ENCODE measurements at places on chromosomes 16 and 17. TPM values are rescaled to one million over a fixed set of nuclear protein-coding genes. Genes with fewer than 3 reads are reported as not detected.

- no peak for DNase-seq
Observed at GRCh38 chr17:71237903-71238538, 882.8 kb upstream of the SOX9 start.

GRCh38 chr16:23893986-23894385 is 58.2 kb downstream of the PRKCB start:
- no peak for DNase-seq

DNA sequence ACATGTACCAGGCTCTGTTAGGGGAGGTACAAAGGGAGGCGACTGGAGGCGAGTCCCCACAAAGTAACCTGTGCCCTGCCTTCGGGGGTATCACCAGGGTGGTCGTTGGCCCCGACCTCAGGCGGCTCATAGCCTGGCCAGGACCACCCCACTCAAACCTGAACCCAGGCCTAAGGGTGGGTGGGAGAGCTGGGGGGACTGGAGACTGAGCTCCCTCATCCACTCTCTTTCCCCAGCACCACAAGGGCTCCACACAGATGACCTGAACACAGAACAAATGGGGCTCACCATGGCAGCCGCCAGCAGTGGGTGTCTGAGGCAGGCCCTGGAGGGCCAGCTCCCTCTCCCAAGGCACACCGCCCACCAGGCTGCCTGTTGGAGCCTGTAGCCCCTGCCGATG is 120.6 kb upstream of the TNRC6C start:
- DNase-seq, result no peak

DNA sequence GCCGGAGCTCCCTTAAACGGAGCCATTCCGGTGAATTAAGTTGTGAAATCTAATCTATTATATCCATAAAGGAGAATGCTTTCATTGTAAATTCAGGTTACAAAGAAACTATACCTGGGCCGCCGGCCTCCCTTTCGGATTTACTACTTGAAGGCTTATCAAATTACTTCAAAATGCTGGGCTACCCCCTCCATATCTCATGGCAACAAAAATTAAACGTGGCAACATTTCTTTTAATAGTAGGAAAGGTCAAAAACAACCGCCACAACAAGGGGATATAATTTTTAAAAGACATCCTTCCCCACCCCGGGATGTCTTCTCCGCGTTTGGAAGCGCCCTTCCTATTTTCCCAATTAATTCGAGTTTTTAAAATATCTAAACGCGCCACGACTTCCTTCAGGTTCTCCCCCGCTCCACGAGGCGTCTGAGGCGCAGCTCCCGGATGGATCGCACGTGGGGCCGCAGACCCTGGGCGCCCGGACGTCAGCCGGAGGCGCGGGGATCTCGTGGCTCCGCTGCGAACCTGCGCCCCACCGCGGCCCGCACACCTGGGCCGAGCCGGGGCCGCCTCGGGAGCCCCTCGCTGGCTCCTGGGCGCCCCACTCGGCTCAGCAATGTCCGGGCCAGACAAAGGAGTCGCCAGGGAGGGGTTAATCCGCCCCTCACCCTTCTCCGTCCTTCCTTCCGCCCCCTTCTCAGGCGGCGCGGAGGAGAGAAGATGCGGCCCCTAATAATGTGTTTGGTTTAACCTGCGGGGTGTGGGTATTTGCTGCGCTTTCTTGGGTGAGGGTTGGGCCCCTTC is 47.4 kb upstream of the SLC38A10 start:
- DNase-seq, result no peak

- DNase-seq, result no peak
Observed at GRCh38 chr16:65377195-65377594, 255.3 kb upstream of the CDH11 start.

GRCh38 chr16:72963533-72964315 is 84.2 kb downstream of the ZFHX3 start:
- DNase-seq, result no peak

DNA sequence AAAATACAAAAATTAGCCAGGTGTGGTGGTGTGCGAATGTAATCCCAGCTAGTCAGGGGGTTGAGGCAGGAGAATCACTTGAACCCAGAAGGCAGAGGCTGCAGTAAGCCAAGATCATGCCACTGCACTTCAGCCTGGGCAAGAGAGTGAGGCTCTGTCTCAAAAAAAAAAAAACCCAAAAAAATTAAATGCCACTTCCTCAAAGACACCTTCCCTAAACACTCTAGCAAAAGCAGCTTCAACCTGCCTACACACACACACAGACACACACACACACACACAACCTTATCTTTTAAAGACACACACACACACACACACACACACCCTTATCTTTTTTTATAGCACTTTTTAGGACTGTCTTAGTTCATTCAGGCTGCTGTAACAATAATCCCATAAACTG is 201.7 kb upstream of the PSMD7 start:
- no peak for DNase-seq

- no peak for DNase-seq
Observed at GRCh38 chr17:47145351-47145750, 43.7 kb downstream of the CDC27 start.

GRCh38 chr17:49510059-49510719 is 15.1 kb downstream of the NGFR start:
- DNase-seq, result no peak

- no peak for DNase-seq
Observed at GRCh38 chr17:16947470-16947869, 24.4 kb downstream of the TNFRSF13B start.

DNA sequence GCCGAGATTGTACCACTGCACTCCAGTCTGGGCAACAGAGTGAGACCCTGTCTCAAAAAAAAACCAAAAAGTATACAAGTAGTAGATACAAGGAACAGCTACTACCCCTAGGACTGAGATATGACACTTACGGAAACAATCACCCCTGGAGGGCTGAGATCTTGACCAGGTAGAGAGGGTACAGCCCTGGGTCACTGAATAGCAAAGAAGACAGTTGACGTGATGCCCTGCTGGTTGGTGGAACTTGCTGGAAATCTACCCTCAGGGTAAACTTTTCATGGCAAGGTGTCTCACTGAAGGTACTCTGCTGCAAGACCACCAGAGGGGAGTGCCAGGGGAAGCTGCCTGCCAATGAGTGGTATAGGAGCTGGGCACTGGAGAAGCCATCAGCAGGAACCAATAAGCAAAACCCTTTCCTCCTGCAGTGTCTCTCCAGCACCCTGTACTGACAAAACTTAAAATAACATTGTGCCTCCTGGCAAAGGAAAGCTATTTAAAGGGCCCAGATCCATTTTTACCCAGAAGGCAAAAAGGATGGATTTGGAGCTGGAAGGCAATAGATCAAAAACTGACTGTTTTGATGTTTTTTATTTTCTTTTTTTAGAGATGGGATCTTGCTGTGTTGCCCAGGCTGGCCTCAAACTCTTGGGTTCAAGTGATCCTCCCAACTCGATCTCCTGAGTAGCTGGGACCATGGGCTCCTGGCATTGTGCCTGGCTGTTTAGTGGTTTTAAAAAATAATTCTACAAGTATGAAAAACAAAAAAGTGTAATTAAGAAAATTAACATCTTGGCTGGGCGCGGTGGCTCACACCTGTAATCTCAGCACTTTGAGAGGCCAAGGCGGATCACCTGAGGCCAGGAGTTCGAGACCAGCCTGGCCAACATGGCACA is 11.3 kb upstream of the PDXDC1 start:
- DNase-seq, result no peak

DNA sequence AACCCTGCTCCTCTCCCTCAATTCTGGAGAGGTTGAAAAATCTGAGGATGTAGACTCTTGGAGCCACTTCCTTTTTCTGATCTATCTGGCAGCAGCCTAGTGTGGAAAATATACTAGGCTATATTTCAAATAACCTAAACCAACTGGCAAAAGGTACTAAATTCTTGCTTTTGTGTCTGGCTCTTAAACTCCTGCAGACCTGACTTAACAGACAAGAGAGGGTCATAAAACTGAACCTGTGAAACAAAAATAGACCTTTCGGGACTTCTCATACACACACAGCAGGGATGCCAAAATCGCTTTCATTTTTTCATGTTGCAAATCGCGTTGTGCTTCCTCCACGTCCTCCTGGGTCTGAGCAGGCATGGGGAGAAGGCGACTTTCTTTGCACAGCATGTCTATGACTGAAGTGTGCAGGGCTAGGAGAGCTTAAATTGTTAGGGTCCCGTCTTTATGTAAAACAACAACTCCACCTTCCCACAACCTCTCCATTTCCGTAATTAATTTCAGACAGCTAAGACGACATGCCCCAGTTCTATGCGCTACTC is 520.7 kb upstream of the PSMD7 start:
- DNase-seq, result no peak

GRCh38 chr17:32586666-32587065 is 99.9 kb downstream of the CDK5R1 start:
- no peak for DNase-seq

DNA sequence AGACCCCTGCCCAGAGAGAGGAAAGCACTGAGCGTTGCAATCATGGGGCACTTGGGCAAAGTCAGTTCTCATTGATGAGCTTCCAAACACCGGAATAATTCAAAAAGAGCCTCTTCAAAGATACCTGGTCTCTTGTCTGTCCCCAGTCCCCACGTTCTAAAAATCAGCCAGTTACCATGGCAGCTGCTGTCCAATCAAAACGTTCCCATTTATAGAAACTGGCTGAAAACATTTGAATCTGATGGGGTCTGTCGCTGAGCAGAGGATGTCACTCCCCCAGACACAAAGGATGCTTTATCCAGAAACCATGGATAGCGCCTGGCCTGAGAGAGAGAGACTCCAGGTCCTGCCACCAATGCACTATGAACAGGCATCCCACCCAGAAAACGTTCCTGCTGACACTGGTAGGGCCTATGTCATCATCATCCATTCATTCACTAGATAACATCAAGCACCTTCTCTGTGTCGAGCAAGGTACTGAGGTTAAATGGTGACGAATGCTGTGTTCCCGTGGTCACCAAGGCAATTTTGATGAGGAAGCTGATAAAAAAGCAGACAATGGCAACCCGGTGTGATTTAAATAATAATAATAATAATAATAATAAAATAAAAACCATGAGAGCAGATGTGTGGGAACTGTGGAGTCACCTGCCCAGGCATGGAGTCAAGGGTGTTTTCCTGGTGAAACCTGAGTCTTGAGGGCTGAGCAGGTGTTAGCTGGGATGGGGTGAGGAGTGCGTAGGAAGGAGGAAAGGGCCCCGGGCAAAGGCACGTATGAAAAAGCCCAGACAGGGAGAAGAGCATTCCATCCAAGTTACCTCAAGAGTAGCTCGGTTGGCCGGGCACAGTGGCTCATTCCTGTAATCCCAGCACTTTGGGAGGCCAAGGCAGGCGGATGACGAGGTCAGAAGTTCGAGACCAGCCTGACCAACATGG is 19.0 kb upstream of the CALB2 start:
- DNase-seq, result no peak

DNA sequence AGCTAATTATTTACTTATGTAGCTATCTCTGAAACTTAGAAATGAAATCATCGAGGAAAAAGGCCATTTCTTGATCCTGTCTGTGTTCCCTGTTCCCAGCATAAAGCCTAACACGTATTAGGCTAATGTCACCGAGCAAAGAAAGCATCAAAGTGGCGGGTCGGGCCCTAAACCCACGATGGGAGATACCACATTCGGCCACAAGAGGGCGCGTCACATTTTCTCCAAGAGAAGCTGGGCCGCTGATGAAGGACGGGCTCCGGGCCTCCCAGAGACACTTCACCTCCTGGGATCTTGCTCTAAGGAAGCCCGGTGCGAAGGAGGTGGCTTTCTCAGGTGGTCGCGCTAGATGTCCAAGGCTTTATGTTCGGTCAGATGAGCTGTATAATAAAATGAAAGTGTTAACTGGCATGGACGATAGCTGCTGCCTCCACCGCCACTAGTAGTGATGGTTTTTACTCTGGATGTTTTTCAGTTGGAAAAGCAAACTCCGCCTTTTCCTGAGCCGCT is 853 bp upstream of the PDK2 start:
- peak; percentile 95 for DNase-seq

GRCh38 chr17:82936768-82937171 is 96.9 kb upstream of the ZNF750 start:
- no peak for DNase-seq

- DNase-seq, result peak; percentile 86
Observed at GRCh38 chr17:7856011-7856810, 1.1 kb downstream of the NAA38 start.

DNA sequence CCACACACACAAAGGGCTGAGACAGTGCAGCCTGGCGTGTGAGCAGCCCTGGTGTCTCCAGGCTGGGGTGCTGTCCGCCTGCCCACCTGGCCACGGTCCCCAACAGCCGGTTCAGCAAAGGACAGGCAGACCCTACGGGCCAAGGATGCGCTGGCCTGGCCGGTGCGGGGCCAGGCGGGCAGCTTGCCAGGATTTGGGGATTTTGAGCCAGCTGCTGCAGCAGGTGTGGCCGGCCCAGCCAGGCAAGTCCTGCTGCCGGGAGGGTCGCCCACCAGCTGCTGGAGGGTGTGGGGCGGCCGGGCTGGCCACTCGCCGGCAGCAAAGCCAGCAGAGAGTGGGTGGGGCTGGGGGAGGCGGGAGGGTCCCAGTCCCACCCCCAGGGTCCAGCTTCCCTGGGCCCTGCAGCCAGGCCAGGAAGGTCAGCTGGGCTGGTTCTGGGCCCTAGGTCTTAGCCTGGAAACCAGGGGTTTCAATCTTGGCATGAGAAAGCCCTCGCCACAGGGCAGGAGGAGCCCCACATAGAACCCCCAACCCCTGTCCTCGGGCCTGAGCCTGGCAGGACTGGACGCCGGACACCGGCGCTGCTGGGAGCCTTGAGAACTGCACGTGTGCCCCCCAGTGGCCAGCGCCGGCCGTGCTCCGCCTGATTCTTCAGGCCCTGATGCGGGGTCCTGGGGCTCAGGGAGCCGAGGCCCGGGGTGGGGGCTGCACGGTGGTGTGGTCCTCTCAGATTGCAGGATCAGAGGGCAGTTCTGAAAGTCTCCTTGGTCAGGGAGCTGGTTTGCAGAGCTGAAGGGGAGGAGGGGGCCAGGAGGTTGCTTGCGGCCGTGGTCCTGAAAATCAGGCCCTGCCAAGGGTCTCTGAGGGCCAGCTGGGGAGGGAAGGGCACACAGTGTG is 17.6 kb upstream of the SSTR5 start:
- DNase-seq, result no peak

The P2RX5 gene
- total RNA-seq, result 37.9 TPM

The KIF2B gene
- total RNA-seq, result not detected

The FNDC8 gene
- total RNA-seq, result not detected

The BPTF gene
- 72.9 TPM for total RNA-seq

The BCO1 gene
- not detected for total RNA-seq

The ERN2 gene
- total RNA-seq, result not detected

The ORMDL3 gene
- total RNA-seq, result 104 TPM

The SYCE1L gene
- total RNA-seq, result 0.83 TPM

The TBC1D28 gene
- not detected for total RNA-seq

The TPPP3 gene
- total RNA-seq, result 9.6 TPM

Measured in cardiac septum (tissue), 1 donor.